Adipose tissue (tissue), 3 donors: ENCODE measurements at places on chromosomes 4 and X. TPM values are rescaled to one million over a fixed set of nuclear protein-coding genes. Genes with fewer than 3 reads are reported as not detected.

Gene BTC
- 0.65 TPM for polyA plus RNA-seq

Gene CSAG1
- not detected for polyA plus RNA-seq

Gene PCDH10
- polyA plus RNA-seq = 0.13 TPM

Gene C4orf51
- not detected for polyA plus RNA-seq

Gene TSC22D3
- 283 TPM for polyA plus RNA-seq

Gene CLGN
- 0.11 TPM for polyA plus RNA-seq

Gene XAGE5
- polyA plus RNA-seq = not detected

Gene SRD5A3
- polyA plus RNA-seq = 7.4 TPM

Gene SSX3
- polyA plus RNA-seq = not detected

Gene LIMCH1
- polyA plus RNA-seq = 13.4 TPM

Gene PLXNA3
- 11.6 TPM for polyA plus RNA-seq

Gene COQ2
- polyA plus RNA-seq = 7.2 TPM

Gene FAM114A1
- polyA plus RNA-seq = 11.0 TPM

Gene ADH4
- polyA plus RNA-seq = 0.44 TPM

Gene BEX3
- 46.8 TPM for polyA plus RNA-seq

Gene RASSF6
- polyA plus RNA-seq = 3.8 TPM

Gene SSX2B
- polyA plus RNA-seq = not detected

Gene GPC3
- polyA plus RNA-seq = 58.6 TPM

Gene TMSB15B
- polyA plus RNA-seq = 3.4 TPM
